ENCODE measurements at places on chromosomes 5 and 9. TPM values are rescaled to one million over a fixed set of nuclear protein-coding genes. Genes with fewer than 3 reads are reported as not detected.

Gene CD180
- total RNA-seq: not detected

Gene MARVELD2
- total RNA-seq: 42.0 TPM

Gene CEP72
- total RNA-seq: 4.1 TPM

Gene MAMDC2
- total RNA-seq: 0.68 TPM

Gene DCP2
- 37.3 TPM for total RNA-seq

Gene DND1
- total RNA-seq: 0.36 TPM

Gene KCNV2
- total RNA-seq: not detected

Gene F2RL1
- total RNA-seq: 59.1 TPM

Gene CNTRL
- 8.5 TPM for total RNA-seq

Gene ANKRA2
- total RNA-seq: 29.7 TPM

Gene TMEM252
- total RNA-seq: not detected

Gene ROPN1L
- total RNA-seq: 0.07 TPM

Gene FBP2
- total RNA-seq: not detected

Gene BNC2
- total RNA-seq: under 0.01 TPM

Gene PTPN3
- total RNA-seq: 35.2 TPM

Gene EIF4E1B
- total RNA-seq: not detected

Gene CTSV
- 25.6 TPM for total RNA-seq

Gene IL5
- total RNA-seq: not detected

Gene SUSD3
- 0.78 TPM for total RNA-seq

Gene TLX3
- total RNA-seq: not detected

Gene PCDHA11
- 2.5 TPM for total RNA-seq

Gene ARSK
- 9.9 TPM for total RNA-seq

Gene SLC6A18
- total RNA-seq: not detected

Gene ZNF658
- total RNA-seq: 6.8 TPM

Gene ORM2
- not detected for total RNA-seq

Gene TNFSF15
- 2.8 TPM for total RNA-seq

Gene SLC24A2
- total RNA-seq: under 0.01 TPM

Gene CARTPT
- total RNA-seq: not detected

Gene MTREX
- 110 TPM for total RNA-seq

Gene ANGPTL2
- under 0.01 TPM for total RNA-seq

Gene RGS7BP
- total RNA-seq: not detected

Gene SLC46A2
- not detected for total RNA-seq

Gene ST6GALNAC6
- 21.5 TPM for total RNA-seq

Gene SLCO4C1
- under 0.01 TPM for total RNA-seq

Gene OTULINL
- total RNA-seq: 0.36 TPM

Gene ADAMTS12
- under 0.01 TPM for total RNA-seq

Gene DIMT1
- total RNA-seq: 27.7 TPM

Data from nasal cavity respiratory epithelium epithelial cell of viscerocranial mucosa (primary cell).